ENCODE measurements at places on chromosomes 4 and X.

- peak; percentile 88 for DNase-seq
Measured at GRCh38 chr4:128393101-128393704, 105.6 kb upstream of the PGRMC2 start.

DNA sequence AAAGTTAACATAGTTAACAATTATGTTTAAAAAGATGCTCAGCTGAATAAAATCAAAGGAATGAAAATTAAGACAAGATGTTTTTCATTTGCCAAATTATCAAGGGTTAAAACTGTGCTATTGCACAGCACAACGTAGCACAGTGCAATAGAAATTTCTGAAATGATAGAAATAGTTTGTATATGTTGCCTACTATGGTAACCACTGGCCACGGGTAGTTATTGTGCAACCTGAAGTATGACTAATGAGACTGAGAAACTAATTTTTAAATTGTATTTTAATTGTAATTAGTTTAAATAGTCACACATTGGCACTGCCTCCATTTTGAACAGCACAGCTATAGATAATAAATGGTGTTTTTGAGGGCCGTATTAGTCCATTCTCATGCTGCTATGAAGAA lies 343.1 kb upstream of the FAM241A start:
- peak; percentile 57 for DNase-seq

DNA sequence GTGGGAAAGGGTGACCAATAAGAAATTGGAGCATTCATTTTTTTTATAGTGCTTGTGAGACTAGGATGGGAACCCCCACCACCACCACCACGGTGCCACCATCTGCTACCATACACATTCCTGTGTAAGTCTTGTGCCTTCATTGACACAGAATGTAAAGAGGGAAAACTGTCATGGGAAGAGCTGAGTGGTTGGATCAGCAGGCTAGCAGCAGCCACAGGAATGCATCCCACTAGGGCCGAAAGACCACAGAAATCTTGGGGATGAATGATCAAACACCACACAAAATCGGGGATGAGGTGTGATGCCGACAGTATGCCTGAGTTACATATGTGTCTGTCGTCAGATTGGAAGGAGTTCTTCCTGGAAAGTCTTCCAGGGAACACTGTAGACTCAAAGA lies 69.2 kb downstream of the SRPX start:
- peak; percentile 78 for DNase-seq

GRCh38 chr4:108512615-108513505 lies 107.5 kb upstream of the RPL34 start:
- peak; percentile 38 for DNase-seq

GRCh38 chr4:141432000-141432712 lies 204.2 kb upstream of the IL15 start:
- peak; percentile 88 for DNase-seq

DNA sequence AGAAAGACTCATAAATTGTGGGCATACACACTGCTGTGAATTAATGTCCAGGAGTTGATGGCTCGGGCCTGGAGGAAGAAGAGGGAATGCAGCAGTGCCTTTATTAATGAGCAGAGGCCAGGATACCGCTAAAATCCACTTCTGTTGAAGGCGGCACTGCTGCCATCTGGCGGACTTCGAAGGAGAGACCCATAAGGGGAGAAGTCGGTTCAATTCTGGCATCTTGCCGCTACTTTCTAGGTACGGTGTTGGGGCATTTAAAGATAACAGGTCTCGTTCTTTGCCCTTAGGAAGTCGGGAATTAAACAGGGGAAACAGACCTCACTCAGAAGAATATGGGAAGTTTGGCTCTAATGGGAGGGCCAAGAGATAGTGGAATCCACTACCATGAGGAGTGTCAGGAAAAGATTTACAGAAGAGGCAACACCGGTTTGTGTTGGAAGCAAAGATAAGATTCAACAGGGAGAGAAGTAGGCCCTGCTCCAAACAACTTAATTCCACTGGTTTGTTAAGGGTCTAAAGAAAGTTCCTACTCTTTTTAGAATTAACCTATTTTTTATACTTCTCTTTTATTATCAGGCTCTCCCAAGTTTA lies 133.6 kb upstream of the GIMD1 start:
- DNase-seq = peak; percentile 77

- DNase-seq = no peak
Measured at GRCh38 chr4:41213625-41214135, 662 bp downstream of the APBB2 start.

DNA sequence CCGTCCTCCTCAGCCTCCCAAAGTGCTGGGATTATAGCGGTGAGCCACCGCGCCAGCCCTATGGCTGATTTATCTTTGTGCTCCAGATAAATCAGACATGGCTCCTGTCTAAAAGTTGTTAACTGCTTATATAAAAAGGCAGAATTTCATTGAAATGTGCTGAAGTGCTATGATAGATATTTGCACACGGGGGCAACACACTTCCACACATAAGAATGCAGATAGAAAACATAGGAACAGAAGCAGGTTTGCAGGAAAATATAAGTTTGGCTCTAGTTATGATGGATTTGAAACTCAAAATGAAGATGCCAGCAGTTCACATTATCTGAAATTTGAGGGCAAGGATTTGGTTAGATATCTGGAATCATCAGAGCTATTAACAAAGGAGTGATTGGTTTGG lies 163.1 kb upstream of the SLITRK2 start:
- no peak for DNase-seq

DNA sequence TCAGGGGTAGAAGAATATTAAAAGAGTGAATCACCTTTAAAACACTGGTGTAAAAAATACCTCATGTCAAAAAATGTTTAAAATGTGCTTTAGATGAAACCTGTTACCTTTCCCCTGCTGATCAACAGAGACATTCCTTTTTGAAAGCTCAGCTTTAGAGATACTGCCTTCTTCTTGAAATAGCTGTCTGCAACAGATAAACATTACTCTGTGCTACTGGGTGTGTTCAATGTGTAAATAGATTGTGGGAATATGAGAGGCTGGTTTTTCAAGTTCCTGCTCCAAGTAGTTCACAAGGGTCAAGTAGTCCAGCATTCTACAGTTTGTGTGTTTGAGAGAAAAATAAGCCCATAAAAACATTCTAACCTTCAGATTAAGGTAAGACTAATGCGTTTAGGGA lies at the start of gene SYTL5:
Gene SYTL5, plus strand, starts transcription at position 263 of the 400 bp plus-strand sequence. CDS start 27,337 bp downstream, outside the sequence.
- DNase-seq = no peak

All from AG10803 (cell line).